Activated CD8-positive, alpha-beta T cell treated with anti-CD3 and anti-CD28 coated beads for 36 hours (primary cell): ENCODE measurements at places on chromosomes 2 and 18. TPM values are rescaled to one million over a fixed set of nuclear protein-coding genes. Genes with fewer than 3 reads are reported as not detected.

- DNase-seq, result no peak
Measured at GRCh38 chr2:120020554-120020953, 7.7 kb downstream of the EPB41L5 start.

- no peak for DNase-seq
Measured at GRCh38 chr18:36420826-36421225, 123.3 kb downstream of the FHOD3 start.

- DNase-seq, result no peak
Measured at GRCh38 chr2:25371253-25372241, 29.8 kb upstream of the DNMT3A start.

DNA sequence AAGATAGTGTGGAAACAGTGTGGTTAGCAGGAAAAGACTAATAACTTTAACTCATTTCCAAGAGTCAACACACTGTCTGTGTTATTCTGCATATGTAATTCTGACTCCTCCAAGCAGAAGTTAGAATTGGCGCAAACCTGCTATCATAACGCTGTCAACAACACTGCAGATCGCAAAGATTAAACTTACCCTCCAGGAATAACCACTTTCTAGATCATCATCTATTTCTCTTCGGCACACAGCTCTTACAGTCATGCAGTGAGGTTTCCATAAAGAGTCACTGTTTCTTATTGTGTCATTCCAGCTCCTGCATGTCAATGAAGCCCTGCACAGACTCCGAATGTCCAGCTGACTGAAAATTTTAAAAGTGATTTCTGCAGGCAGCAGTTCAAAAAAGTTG lies 2.4 kb downstream of the FBXO48 start:
- no peak for DNase-seq

DNA sequence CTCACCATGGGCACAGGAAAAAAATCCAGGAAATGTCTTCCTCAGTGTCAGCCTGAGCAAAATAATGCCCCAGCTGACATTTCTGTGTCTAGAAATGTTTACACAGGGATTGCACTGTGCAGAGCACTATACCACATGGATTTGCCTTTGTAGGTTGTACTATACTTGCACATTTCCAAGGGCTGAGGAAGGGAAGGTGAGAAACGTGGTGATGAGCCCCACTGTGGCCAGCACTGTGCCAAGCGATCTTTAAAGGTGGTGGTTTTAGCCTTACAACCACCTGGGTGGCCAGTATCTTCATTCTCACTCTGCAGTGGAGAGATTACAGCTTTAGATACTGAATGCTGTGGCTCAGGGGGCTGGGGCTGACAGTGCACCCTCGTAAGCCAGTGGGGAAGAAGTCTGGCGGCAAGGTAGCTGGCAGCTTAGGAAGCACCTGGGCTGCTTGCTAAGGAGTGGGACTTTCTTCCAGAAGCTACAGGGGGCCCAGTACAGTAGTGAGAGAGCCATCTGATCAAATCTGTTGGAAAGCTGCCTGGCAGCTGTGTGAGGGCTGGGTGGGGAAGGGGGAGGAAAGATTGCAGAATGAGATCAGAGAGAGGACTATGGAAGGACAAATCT lies 81.4 kb upstream of the MSH2 start:
- DNase-seq, result no peak

GRCh38 chr18:25133879-25134278 lies 218.1 kb downstream of the ZNF521 start:
- DNase-seq, result no peak

- DNase-seq, result no peak
Measured at GRCh38 chr2:173153301-173153885, 77.7 kb downstream of the MAP3K20 start.

GRCh38 chr2:54114936-54115283 lies 505 bp upstream of the ACYP2 start:
- no peak for DNase-seq

- no peak for DNase-seq
Measured at GRCh38 chr18:60406721-60407120, 34.1 kb upstream of the MC4R start.

The GREB1L gene
- total RNA-seq, result not detected

The SLC5A7 gene
- not detected for total RNA-seq

The RAD51AP2 gene
- total RNA-seq, result not detected

The RAPGEF4 gene
- 1.3 TPM for total RNA-seq

The LYG1 gene
- 0.54 TPM for total RNA-seq

The ONECUT2 gene
- not detected for total RNA-seq
